ENCODE measurements at places on chromosomes 2 and 18.

GRCh38 chr18:362311-363290 is 94.8 kb upstream of the THOC1 start:
- no peak for DNase-seq

DNA sequence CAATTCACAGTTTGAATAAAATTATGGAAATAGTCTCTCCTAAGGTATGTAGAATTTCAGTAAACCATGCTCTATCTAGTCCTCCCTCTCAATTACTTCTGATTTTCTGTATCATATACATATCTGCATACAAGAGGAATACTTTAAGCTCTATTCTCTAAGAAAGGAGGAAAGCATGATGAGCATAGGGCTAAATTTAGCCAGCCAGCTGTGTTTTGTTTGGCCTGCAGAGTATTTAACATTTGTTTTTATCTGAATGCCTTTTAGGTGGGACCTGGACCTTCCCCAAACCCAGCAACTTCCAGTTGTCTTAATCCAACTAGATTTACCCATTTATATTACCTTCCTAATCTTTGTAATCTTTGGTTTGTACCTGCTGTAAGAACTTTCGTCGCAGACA is 42.2 kb upstream of the FAM117B start:
- no peak for DNase-seq

DNA sequence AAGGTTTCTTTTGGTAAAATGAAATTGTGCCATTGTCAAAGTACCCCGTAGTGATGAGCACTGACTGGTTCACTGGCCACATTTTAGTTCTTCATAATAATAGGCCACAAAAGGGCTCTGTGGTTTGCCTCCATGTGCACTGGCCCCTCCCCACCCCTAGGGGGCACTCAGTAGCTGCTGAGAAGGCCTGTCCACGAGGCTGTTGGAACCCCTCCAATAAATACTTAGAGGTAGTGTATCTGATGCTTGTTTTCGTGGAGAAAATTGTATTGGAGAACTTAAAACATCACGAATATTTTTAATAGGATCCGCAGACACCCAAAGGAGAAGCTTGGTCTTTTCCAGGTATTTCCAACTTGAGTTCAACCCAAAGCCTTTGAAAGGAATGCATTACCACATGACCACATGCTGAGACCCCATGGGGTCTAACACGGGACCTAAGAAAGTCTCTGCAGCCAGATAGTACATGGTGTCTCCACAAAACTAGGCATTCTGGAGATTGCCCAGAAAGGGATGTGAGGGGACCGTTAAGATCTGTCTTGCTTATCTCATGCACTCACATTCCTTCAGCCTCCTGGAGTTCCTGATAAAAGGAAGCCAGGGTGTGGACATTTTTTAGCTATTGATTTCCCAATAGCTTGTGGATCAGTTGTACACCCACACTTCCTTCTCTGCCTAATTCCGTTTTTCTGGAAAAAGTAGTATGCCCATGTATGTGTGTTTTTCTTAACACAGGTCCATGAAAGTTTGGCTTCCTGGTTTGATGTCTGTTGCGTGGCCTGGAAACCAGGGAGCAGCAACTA is 28.5 kb upstream of the NOSTRIN start:
- DNase-seq, result no peak

GRCh38 chr2:203797276-203797675 is 70.3 kb upstream of the CTLA4 start:
- DNase-seq, result no peak

GRCh38 chr2:62920070-62920469 is 130.6 kb upstream of the OTX1 start:
- DNase-seq, result no peak
